Stimulated activated CD8-positive, alpha-beta memory T cell treated with anti-CD3 and anti-CD28 coated beads, Interleukin-7, amount 100 ng/mL, for 1 hour (primary cell): ENCODE measurements at places on chromosomes 4 and X.

DNA sequence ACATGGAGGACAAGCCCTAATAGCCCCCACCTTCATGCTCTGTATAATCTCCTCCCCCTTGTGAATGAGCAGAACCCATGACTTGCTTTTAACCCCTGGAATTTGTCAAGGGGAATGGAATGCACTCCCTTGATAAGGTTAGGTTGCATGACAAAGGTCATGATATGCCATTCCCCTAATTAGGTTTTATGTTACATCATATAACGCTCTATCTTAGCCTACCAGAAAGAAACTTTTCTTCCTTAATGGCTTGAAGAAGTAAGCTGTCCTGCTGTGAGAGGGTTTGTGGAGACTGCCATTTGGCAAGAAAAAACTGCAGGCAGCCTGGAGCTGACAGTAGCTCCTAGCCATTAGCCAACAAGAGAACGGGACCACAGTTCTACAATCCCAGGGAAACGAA is 399.8 kb upstream of the MAD2L1 start:
- no peak for DNase-seq

GRCh38 chr4:19580095-19580494 is 671.6 kb upstream of the SLIT2 start:
- DNase-seq: no peak

DNA sequence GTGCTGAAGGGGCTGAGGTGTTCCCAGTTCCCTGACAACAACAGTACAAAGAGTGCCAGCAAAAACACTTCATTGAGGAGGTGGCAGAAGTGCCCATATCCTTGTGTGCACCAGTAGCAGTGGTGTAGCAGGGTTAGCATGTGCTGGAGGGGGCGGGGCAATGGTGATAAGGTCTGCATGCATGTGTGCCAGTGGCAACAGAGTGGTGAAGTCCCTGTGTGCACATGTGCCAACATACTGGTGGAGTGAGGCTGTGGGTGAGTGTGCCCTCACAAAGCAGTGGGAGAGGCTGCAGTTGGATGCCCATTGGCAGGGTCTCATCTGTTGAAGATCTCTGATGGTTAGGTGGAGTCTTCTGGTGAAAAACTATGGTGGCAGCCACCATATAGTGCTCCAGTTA is 994.6 kb downstream of the PCDH19 start:
- DNase-seq: no peak

- no peak for DNase-seq
These were observed 7.4 kb downstream of the MBNL3 start for GRCh38 chrX:132481449-132481848.

DNA sequence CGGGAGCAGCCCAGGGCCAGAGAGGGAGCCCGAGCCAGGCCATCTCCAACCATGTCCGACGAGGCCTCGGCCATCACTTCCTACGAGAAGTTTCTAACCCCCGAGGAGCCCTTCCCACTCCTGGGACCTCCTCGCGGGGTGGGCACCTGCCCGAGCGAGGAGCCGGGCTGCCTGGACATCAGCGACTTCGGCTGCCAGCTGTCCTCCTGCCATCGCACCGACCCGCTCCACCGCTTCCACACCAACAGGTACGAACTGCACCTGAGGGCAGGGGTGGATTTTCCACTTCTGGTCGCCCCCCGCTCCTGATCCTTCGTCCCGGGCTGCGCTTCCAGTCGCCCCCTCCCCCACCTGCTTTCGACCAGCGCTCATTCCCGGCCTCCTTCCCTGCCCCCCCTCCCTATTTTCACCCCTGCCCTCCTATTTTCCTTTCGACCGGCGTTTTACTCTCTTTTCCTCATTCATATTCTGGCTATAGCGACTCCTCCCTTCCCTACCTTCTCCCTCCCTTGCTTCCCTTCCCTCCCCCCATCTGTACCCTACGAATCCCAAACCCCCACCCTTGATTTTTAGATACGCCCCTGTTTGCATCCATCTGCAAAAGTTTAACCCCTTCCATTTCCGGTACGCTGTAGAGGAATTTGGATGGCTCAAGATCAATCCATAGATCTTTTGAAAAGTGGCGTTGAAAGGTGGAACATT is 633 bp downstream of the FAM199X start:
- DNase-seq: no peak

DNA sequence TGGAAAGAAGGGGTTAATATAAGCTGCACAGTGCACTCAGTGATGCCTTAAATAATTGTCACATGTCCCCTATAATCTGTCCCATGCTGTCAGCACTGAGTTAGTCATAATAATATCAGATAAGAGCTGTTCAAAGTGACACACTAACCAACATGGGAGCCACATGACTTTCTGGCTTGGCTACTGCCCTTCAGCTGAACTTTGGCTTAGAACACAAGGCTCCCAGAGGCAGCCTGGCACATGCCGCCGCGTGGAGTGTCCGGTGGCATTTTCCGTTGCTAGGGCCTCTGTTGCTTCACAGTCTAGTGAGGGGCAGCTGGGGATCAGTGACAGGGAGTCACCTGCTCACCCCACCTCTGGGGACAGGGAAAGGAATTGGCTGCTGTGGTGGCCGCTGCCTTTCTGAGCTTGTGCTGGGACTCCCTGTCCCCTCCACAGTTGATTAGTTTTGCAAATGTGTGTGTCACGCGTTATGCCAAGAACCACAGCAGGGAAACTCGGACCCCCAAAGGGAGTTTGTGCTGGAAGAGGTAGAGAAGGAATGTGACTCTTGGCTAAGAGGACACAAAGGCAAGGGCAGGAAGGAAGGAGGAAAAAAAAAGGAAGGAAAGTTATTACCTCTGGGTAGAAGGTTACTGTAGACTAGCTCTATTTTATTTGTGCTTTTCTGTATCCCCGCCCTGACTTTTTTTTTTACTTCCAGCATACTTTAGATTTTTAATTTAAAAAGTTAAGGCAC is 41.1 kb upstream of the PPARGC1A start:
- DNase-seq: no peak

GRCh38 chr4:89723096-89723495 is 113.9 kb downstream of the SNCA start:
- DNase-seq: no peak

- no peak for DNase-seq
These were observed 253.3 kb downstream of the NAP1L3 start for GRCh38 chrX:93420090-93420489.

GRCh38 chrX:112163906-112164305 is 81.3 kb upstream of the TRPC5 start:
- no peak for DNase-seq

DNA sequence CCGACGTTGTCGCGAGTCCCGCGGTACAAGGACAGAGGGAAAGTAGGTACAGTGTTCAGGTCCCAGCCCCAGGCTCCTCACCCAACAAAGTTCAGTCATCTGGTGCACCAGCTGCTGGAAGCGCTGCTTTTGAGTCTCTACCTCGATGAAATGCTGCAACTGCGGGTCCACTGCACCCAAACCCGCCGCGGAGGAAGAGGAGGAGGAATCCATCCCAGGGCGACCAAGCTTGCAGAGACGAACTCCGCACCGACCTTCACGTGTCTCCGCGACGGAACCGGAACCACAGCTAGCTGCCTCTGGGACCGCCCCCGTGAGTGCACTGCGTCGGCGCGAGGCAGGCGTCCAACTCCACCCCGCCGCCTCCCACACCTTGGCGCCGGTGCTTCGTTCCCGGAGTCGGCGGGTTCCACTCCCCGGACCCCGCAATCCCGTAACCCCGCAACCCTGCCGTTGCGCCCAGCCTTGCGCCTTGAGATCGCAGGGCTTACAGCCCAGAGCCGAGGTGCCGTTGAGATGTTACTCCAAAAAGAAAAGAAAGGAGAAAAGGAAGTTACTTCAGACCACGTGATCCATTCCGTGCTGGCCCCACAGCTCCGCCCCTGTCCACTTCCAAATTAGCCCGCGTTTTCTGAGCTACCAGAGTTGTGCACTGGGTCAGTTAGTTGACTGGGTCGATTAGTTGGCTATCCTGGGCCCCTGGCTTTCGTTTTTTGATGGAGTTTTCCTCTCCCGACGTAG is at the start of gene TIMM8A:
Gene TIMM8A, minus strand, starts transcription at position 291 of the 741 bp plus-strand sequence. Its CDS starts 78 bp downstream, at position 213.
- peak; percentile 50 for DNase-seq

DNA sequence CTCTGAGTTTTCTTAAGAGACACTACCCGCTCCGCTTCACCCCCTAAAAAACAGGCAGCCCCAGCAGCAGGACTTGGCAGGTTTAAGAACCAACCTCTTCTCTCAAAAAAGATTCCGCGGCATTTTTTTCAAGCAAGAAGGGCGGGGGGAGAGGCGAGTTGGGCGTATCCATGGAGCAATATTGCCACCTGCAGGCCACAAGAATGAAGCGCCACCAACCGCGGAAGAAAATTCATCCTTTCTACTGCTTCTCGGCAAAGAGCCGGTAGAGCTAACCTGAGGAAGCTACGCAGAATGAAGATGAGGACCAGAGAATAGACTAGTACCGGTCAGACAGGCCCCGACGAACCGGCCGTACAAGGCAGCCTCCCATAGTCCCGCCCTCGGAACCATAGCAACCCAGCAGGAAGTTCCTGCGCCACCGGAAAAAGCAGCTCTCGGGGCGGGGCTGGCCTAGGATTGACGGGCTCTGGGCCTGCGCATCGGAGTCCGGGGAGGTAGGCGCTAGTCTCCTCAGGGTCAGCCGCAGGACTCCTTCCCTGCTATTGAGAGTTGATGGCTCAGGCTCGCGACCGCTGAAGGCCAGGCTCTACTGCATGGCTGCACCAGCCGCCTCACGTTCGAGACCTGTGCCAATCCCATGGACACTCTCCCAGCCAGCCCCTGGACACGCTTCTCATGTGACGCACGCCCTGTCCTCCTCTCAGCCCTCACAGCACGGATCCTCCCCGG is 76.9 kb downstream of the MAGED4 start:
- peak; percentile 81 for DNase-seq

GRCh38 chrX:39377157-39377556 is 575.9 kb downstream of the MID1IP1 start:
- no peak for DNase-seq

DNA sequence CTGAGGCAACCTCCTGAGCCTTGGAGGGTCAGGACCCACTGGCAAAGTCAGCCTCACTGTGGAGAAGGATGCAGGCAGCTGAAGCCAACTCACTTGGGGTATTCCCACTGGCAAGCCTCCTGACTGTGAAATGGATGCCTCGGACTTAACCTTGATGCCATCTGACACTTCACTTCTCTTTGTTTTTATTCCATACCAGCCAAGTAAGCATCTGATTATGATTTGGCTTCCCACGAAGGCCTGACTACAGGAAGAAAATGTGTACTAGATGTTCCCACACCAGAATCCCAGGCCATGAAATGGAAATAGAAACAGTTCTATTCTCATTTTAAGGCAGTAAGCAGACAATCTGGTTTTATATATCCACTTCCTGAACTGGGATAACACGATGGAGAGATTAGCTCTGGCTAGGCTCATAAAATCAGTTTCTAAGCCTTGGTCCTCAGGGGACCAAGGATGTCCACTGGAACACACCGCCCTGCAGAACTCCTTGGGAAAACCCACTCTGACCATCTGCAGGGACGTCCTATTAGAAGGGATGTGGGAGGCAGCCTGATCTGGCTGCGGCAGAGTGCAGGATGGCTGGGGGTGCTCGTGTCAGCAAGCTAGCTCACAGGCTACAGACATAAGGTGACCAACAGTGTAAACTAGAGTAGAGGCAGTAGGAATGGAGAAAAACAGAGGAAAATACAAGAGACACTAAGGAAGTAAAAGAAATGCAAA is 89.3 kb downstream of the TSPAN5 start:
- no peak for DNase-seq

DNA sequence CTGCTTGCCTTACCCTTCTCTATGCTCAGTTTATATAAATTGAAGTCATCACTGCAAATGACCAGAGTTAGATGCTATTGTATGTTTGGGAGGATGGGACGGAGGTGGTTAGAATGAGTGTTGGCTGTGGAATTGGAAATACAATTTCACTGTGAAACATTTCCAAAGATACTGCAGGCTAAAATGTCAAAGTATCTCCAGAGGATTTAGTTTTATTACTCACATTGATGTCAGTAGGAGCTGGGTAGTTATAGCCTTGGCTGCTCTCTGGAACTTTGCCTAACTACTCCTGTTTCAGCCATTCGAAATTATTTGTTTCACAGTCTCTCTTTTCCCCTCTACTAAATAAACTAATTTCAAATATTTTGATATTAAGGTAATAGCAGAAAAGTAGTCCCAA is 92.6 kb upstream of the PPP3CA start:
- no peak for DNase-seq

DNA sequence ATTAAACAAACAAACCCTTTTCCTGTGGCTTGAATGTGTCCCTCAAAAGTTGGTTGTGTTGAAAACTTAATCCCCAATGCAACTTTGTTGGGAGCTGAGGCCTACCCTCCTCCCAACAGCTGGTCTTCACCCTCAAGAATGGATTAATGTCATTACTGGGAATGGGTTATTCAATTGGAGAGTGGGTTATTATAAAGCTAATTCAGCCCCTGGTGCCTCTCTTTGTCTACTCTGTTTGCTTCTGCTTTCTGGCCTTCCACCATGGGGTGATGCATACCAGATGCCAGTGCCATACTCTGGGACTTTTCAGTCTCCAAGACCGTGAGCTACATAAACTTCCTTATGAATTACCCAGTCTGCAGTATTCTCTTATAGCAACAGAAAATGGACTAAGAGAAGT is 706.5 kb downstream of the CCSER1 start:
- DNase-seq: no peak

GRCh38 chr4:142960126-142960525 is 114.0 kb upstream of the INPP4B start:
- DNase-seq: no peak

- no peak for DNase-seq
These were observed 60.8 kb downstream of the GRXCR1 start for GRCh38 chr4:42953321-42953720.

- DNase-seq: no peak
These were observed 62.2 kb downstream of the RTL5 start for GRCh38 chrX:72069350-72070160.

DNA sequence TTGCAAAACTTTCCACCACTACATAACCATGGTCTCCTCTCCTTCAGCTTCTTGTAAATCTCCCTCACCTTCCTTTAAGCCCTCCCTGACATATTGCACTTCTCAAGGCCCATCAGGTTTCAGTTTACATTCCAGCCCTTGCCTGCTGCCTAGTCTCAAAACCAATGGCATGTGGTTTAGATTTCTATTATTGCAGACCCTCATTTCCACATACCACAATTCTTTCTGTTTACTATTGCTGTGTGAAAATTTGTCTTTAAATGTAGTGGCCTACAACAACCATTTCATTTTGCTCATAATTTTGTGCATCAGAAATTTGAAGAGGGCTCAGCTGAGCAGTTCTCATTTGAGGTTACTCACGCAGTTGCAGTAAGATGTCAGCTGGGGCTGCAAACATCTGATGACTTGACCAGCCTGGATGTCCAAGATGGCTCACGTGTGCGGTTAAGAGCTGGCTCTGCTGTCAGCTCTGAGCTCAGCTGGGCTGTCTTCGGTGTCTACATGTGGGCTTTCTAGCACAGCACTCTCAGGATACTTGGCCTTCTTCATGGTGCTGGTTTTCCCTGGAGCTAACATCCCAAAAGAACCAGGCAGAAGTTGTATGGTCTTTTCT is 29.9 kb upstream of the SOD3 start:
- no peak for DNase-seq

- no peak for DNase-seq
These were observed 219.2 kb downstream of the KIT start for GRCh38 chr4:54877006-54877405.

- DNase-seq: no peak
These were observed 81.4 kb upstream of the ACSL1 start for GRCh38 chr4:184907216-184907615.

GRCh38 chr4:83361416-83362103 is 26.9 kb upstream of the HPSE start:
- no peak for DNase-seq

- no peak for DNase-seq
These were observed 92.3 kb downstream of the UCHL1 start for GRCh38 chr4:41349021-41349420.

- no peak for DNase-seq
These were observed 579 bp downstream of the IL3RA start for GRCh38 chrX:1336948-1337779.
